ENCODE measurements at places on chromosomes 5 and 9. TPM values are rescaled to one million over a fixed set of nuclear protein-coding genes. Genes with fewer than 3 reads are reported as not detected.

DNA sequence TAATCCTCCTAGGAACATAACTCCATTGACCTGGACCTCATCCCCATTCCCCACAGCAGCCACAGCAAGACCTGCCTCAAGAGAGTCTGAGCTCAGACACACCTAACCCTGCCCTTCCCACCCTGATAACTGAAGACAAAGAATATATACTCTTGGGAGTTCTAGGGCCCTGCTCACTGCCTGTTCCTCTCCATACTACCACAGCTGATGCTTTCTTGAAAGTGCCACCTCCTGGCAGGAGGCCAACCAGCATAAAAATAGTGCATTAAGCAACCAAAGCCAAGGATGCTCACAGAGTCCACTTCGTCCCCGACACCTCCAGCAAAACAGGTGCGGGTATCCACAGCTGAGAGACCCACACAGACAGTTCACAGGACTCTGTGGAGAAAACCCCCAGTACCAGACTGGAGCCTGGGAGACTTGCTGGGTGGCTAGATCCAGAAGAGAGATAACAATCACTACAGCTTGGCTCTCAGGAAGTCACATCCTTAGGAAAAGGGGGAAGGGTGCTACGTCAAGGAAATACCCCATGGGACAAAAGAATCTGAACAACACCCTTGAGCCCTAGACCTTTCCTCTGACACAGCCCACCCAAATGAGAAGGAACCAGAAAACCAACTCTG lies 23.5 kb downstream of the FAM114A2 start:
- no peak for DNase-seq

- no peak for DNase-seq
Measured at GRCh38 chr9:135903358-135903656, 4.0 kb downstream of the CAMSAP1 start.

DNA sequence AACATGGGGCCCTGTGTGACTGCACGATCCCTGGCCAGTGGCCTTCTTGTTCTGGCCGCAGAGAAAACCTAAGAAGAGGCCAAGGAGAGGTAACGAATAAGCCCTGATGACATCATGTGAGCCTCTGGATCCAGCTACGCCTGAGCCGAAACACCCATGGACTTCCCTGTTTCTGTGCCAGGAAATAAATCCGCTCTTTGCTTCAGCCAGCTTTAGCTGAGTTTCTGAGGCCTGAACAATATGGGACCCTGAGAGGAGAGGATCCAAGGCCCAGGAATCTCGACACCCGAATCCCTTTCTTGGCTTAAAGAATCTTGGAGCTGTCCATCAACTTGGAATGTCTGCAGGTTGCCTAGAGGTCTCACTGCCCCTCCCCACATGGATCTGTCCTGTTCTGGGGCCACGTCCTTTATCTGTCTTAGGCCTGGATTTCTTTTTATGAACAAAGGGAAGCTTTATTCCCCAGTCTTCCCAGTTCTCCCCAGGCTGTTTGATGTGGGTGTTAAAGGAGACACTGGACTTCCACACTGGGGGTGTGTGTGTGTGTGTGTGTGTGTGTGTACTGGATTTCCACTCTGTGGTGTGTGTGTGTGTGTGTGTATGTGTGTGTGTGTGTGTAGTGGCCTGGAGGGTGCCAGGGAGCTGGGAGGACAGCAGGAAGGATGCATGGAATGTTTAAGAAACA lies 13.7 kb downstream of the IER5L start:
- no peak for DNase-seq

- DNase-seq = no peak
Measured at GRCh38 chr5:162664846-162665245, 597.3 kb downstream of the GABRG2 start.

GRCh38 chr5:150398722-150399523 lies 13.8 kb downstream of the CD74 start:
- no peak for DNase-seq

JAKMIP2 gene
- 8.4 TPM for total RNA-seq

DNA sequence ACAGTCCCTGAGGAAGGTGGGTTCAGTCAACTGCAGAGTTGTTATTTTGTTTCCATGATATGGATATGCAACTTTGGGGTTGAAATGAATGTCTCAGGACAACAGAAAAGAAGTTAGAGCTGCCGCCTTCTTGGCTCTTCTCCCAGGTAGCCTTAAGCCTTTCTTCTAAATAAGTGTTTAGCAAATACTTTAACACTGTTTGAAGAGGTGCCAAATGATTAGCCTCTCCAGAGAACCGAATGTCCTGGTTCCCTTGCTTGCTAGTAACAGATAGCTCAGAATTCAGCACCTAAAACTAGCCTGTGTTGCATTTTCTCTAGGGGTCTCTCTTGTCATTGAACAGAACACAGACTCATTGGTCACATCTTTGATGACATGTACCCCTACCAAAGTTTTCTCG lies 127.7 kb upstream of the PIK3R1 start:
- no peak for DNase-seq

PFN3 gene
- not detected for total RNA-seq

GRCh38 chr5:31855134-31856040 lies 216.5 kb downstream of the PDZD2 start:
- no peak for DNase-seq

- no peak for DNase-seq
Measured at GRCh38 chr5:7869474-7870136, 657 bp downstream of the MTRR start.
